IMR-90 (cell line): ENCODE measurements at places on chromosomes 16 and 17. TPM values are rescaled to one million over a fixed set of nuclear protein-coding genes. Genes with fewer than 3 reads are reported as not detected.

The SLC52A1 gene
- not detected in 2 replicates for total RNA-seq

DNA sequence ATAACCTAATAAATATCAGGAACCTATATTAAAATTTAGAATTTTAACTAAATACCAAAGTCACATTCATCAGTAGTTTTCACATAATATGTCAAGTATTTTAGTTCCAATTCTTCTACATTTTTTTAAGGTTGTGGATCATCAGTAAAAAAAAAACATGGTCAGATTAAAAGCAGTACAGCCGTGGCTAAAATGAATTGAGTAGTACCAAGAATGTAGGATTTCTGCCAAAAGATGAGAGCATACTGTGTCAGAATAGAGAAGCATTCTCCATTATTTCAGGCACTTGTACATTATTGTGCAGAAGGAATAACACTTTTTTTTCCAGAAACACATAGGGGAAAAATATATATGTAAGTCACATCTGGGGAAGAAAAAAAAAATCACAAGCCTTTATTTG, 1176.1 kb downstream of the CDH11 start:
- no peak for DNase-seq
- no peaks in the 10 kb centered on the region for H3K36me3 ChIP-seq
- no peak overlapping the region for H3K27ac ChIP-seq

- peaks cover 6% of the 10 kb centered on the region for H3K36me3 ChIP-seq
- H3K27ac ChIP-seq = no peak overlapping the region
- no peaks in the 10 kb centered on the region for H3K27me3 ChIP-seq
- peaks cover 8% of the 10 kb centered on the region for H3K4me1 ChIP-seq
- peak; percentile 24 for DNase-seq
- H3K4me3 ChIP-seq = no peak overlapping the region
Measured at GRCh38 chr17:60173304-60173819, 23.6 kb downstream of the CA4 start.

The IL21R gene
- total RNA-seq = 0.72 and 0.83 TPM in 2 replicates

GRCh38 chr17:77420804-77421629, 280.2 kb downstream of the SEC14L1 start:
- H3K36me3 ChIP-seq = peaks cover 9% of the 10 kb centered on the region; the same call in 1 of the 2 replicates
- no peaks in the 10 kb centered on the region for H3K27me3 ChIP-seq
- H3K27ac ChIP-seq = peak overlapping the region; percentile 68
- no peak overlapping the region for H3K4me3 ChIP-seq
- peaks cover 60% of the 10 kb centered on the region for H3K4me1 ChIP-seq

- no peaks in the 10 kb centered on the region for H3K27me3 ChIP-seq
- peak overlapping the region; percentile 55 for H3K27ac ChIP-seq
- peaks cover 5% of the 10 kb centered on the region for H3K4me1 ChIP-seq
- H3K36me3 ChIP-seq = peaks cover 3% of the 10 kb centered on the region
- peak; percentile 44 for DNase-seq
Measured at GRCh38 chr17:37358098-37358829, 17.5 kb upstream of the C17orf78 start.

DNA sequence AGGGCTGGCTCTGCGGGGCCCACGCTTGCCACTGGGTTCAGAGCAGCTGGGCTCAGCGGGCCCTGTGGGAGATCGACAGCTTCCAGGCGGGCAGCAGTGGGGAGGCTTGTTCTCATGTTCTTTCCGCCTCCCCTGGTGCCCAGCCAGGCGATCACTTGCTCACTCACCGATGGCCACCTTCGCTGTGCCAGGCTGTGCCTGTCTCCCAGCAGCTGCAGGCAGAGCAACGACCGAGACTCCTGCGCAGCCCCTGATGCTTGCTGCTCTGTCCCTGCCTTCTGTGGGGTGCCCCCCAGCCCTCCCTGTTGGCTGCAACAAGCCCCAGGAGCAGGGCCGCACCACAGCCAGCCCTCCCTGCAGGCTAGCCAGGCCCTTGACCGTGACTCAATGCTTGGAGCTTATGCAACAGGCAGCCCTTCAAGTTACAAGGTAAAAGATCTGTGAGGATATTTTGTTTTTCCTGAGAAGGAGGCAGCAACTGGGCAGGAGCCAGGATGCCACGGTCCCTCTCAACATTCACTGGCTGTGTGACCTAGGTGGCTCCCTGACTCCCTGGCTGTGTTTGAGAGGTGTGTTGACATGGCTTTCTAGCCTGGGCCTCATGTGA, 9.6 kb upstream of the SPNS2 start:
- H3K27me3 ChIP-seq = peaks cover 10% of the 10 kb centered on the region; the same call in 1 of the 2 replicates
- no peak overlapping the region for H3K27ac ChIP-seq
- no peak overlapping the region for H3K4me3 ChIP-seq

The KCNAB3 gene
- 0.36 and 0.56 TPM in 2 replicates for total RNA-seq

DNA sequence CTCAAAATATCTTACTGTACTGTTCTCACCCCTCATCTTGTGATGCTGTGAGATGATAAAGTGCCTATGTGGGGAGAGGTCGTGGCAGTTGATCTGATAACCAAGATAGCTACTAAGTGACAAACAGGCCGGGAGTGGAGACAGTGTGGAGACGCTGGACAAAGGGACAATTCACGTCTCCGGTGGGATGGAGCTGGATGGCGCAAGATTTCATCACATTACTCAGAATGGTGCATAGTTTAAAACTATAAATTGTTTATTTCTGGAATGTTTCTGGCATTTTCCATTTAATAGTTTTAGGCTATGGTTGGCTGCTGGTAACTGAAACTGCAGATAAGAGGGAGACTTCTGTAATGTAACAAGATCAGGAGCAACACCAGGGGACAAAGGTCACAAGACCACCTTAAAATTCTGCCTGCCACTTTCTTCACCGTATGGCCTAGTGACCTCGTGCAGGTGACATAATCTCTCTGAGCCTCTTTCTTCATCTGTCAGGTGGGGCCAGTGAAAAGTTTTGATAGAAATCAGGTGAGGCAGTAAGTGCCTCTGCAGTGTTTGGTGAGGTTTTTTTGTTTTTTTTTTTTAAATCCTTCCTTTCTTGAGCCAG, 54.4 kb upstream of the LGALS9 start:
- no peaks in the 10 kb centered on the region for H3K27me3 ChIP-seq
- H3K4me1 ChIP-seq = peaks cover 65% of the 10 kb centered on the region
- peak; percentile 74 for DNase-seq
- no peak overlapping the region for H3K4me3 ChIP-seq
- H3K27ac ChIP-seq = peak overlapping the region; percentile 100
- peaks cover 15% of the 10 kb centered on the region; the same call in 1 of the 2 replicates for H3K36me3 ChIP-seq

DNA sequence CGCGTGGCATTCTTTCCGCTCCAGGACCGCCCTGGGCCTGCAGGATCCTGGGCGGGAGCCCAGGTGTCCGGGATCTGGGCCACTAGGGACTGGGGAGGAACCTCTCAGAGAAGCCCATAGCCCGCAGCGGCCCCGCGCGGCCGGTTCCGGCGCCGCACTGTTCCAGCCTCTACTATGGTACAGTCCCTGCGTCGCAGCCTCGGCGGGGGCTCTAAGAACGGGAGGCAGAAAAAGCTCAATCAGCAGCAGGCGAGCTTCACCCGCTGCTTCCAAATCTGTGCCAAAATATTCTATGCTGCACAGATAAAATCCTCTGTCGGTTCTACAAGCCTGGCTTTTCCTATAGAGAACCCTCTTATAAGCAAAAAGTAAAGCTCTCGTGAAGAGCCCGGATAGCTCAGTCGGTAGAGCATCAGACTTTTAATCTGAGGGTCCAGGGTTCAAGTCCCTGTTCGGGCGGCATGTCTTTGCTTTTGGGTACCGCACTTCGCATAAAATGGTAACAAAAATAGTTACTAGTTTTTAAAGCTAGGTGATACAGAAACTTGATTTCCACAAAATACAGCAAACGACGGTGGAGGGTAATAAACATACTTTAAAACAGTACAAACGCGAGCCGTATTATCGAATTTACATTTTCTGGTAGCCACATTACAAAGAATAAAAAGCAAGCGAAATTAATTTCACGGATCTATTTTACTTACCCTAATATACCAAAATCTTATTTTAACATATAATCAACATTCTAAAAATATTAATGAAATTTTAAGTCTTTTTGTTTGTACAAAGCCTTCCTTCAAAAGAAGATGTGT, 661 bp upstream of the ALOXE3 start:
- no peak overlapping the region; the same call in 1 of the 2 replicates for H3K27ac ChIP-seq
- no peaks in the 10 kb centered on the region for H3K36me3 ChIP-seq
- H3K27me3 ChIP-seq = peaks cover 26% of the 10 kb centered on the region
- peak; percentile 80 for DNase-seq
- H3K4me1 ChIP-seq = peaks cover 8% of the 10 kb centered on the region; the same call in 1 of the 2 replicates

DNA sequence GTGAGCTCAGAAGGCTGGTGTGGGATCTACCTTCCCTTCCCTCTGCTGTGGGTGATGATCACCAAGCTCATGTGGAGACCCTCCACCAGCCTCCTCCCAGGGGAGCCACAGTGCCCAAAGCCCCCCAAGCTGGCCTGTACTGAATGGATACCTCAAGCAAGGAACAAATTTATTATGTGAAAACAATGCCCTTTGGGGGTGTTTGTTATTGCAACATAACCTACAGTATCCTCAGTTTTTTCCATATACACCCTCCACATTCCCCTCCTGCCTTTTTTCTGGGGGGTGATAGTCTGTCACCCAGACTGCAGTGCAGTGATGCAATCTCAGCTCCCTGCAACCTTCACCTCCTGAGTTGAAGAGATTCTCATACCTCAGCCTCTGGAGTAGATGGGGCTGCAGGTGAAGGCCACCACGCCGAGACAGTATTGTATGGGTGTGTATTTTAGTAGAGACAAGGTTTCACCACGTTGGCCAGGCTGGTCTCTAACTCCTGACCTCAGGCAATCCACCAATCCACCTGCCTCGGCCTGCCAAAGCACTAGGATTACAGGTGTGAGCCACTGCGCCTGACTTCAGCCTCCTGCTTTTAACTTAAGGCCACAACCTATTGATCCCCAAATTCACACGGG, 215.9 kb downstream of the CPPED1 start:
- no peak for DNase-seq
- H3K27ac ChIP-seq = no peak overlapping the region
- H3K27me3 ChIP-seq = no peaks in the 10 kb centered on the region
- no peak overlapping the region for H3K4me3 ChIP-seq
- H3K36me3 ChIP-seq = no peaks in the 10 kb centered on the region

DNA sequence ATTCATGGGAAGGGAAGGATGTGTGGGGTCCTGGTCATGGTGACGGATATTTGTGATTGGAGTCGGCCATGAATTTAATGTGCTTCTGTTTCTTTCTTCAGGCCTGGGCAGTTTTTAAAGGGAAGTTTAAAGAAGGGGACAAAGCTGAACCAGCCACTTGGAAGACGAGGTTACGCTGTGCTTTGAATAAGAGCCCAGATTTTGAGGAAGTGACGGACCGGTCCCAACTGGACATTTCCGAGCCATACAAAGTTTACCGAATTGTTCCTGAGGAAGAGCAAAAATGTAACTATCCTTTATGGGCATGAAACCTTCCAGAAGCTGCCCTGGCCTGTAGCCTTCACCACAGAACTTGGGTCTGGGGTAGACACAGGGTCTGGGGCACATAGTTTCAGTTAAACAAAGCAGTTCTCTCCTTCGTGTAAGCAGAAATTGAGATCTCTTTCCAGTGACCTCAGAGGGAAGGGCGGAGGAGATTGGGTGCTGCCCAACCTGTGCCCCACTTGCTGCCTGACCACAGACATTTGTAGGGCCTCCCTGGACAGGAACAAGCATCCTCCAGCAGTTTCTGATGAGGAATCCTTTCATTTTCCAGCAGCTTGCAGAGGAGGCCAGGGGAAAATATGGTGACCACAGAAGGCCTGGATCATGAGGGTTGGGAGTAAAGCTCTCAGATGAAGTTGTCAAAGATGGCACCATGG, 10.1 kb downstream of the IRF8 start:
- DNase-seq = no peak
- no peak overlapping the region for H3K4me3 ChIP-seq
- peaks cover 68% of the 10 kb centered on the region for H3K27me3 ChIP-seq
- H3K27ac ChIP-seq = no peak overlapping the region

DNA sequence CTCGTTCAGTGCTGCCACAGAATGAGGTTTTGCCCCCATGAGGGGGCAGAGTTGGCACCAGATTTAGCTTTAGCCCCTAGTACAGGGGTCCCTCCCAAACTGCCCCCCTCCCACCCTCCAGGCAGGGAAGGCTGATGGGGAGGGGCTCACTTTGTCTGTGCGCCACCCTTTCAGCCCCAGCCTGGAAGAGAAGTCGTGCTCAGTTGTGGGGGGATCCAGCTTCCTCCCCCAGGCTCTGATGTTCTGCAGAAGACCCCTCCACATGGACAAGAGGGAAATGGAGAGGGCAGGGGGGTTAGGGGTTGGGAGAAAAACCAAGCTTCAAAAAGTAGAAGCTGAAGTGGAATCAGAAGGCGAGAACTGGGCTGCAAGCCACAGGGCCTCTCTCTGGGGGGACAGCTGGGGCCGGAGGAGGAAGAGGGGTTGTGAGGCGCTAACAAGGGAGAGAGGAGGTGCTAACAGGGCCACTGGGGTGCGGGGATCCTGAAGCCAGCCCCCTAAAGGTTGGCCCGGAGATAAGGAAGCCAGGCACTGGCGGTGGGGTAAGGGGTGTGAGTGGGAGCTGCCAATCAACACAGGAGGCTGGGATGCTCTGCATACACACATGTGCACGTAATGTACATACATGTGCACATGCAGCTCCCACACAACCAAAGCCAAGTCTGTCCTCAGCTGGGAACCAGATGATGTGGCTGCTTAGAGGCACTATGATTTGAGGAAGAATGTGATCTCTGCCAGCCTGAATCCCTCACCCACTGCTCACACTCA, 7.0 kb upstream of the TMEM92 start:
- DNase-seq = peak; percentile 47
- peak overlapping the region; percentile 88 for H3K27ac ChIP-seq
- no peaks in the 10 kb centered on the region for H3K27me3 ChIP-seq
- H3K36me3 ChIP-seq = no peaks in the 10 kb centered on the region
- H3K4me1 ChIP-seq = peaks cover 75% of the 10 kb centered on the region

- H3K4me1 ChIP-seq = peaks cover 32% of the 10 kb centered on the region
- no peak within 1 kb of the TSS for H3K27ac ChIP-seq
- peaks cover 17% of the 10 kb centered on the region; the same call in 1 of the 2 replicates for H3K36me3 ChIP-seq
- H3K27me3 ChIP-seq = no peaks in the 10 kb centered on the region
- DNase-seq = no peak
- no peak within 1 kb of the TSS for H3K4me3 ChIP-seq
Measured at GRCh38 chr16:630815-631405, at the start of gene WFIKKN1. Gene WFIKKN1, plus strand, starts transcription at chr16:630985. Its CDS starts 269 bp downstream, at chr16:631254.

DNA sequence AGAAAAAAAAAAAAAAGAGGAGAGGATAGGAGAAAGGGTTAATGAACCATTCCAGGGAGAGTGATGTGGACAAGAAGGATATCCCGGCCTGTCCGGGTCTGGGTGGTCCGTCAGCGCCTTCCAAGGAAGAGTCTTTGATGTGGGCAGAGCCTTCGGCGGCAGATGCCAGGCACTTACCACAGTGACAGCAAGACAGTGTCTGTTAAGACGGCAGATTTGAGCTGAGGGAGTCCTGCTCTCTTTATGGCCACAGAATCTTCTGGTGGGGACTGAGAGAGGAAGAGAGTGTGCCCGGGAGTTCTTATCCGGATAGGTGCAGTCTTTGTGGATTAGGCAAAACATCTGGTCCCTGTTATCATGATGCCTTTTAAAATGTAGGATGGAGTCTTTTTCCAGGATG, 95.2 kb downstream of the ZDHHC7 start:
- H3K4me1 ChIP-seq = peaks cover 5% of the 10 kb centered on the region; the same call in 1 of the 2 replicates
- peaks cover 36% of the 10 kb centered on the region for H3K27me3 ChIP-seq
- H3K4me3 ChIP-seq = no peak overlapping the region
- DNase-seq = no peak
- no peak overlapping the region for H3K27ac ChIP-seq
- no peaks in the 10 kb centered on the region for H3K36me3 ChIP-seq

The CLEC10A gene
- not detected in 2 replicates for total RNA-seq
